ENCODE measurements at places on chromosomes 3 and 15. TPM values are rescaled to one million over a fixed set of nuclear protein-coding genes. Genes with fewer than 3 reads are reported as not detected.
A peak's percentile ranks its signal among the peaks of the same experiment; 100 is the strongest.

The SNX22 gene
- 0.39 TPM for total RNA-seq

The FBXW12 gene
- total RNA-seq, result not detected

The AGBL1 gene
- 0.21 TPM for total RNA-seq

GRCh38 chr3:127699416-127700300 lies 26.9 kb downstream of the ABTB1 start:
- peaks cover 2% of the 10 kb centered on the region for H3K4me1 ChIP-seq
- H3K27ac ChIP-seq, result peak overlapping the region; percentile 23
- H3K4me3 ChIP-seq, result no peak overlapping the region

- no peaks in the 10 kb centered on the region for H3K27me3 ChIP-seq
- H3K36me3 ChIP-seq, result no peaks in the 10 kb centered on the region
- H3K27ac ChIP-seq, result peak overlapping the region; percentile 90
- H3K4me1 ChIP-seq, result no peaks in the 10 kb centered on the region
- no peak overlapping the region for H3K4me3 ChIP-seq
- no peak for DNase-seq
Observed at GRCh38 chr3:42035007-42035406, 56.1 kb upstream of the TRAK1 start.

DNA sequence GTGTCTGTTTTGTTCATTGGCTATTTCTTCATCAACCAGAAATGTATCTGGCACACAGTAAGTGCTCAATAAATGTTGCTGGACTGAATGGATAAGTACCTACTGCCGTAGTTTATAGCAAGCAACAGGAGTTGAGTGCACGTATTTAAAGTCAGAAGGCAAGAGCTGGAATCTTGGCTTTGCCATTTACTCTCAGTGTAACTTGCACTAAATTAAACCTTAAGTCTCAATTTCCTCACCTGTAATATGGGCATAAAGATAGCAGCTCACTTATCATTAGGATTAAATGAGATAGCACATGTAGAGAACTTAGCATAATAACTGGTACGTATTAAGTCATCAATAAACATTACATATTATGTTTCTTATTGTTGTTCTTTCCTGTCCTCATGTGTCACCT lies 13.0 kb upstream of the FAM174B start:
- DNase-seq, result no peak
- H3K27me3 ChIP-seq, result no peaks in the 10 kb centered on the region
- no peak overlapping the region for H3K27ac ChIP-seq
- H3K36me3 ChIP-seq, result no peaks in the 10 kb centered on the region
- peaks cover 7% of the 10 kb centered on the region for H3K4me1 ChIP-seq

DNA sequence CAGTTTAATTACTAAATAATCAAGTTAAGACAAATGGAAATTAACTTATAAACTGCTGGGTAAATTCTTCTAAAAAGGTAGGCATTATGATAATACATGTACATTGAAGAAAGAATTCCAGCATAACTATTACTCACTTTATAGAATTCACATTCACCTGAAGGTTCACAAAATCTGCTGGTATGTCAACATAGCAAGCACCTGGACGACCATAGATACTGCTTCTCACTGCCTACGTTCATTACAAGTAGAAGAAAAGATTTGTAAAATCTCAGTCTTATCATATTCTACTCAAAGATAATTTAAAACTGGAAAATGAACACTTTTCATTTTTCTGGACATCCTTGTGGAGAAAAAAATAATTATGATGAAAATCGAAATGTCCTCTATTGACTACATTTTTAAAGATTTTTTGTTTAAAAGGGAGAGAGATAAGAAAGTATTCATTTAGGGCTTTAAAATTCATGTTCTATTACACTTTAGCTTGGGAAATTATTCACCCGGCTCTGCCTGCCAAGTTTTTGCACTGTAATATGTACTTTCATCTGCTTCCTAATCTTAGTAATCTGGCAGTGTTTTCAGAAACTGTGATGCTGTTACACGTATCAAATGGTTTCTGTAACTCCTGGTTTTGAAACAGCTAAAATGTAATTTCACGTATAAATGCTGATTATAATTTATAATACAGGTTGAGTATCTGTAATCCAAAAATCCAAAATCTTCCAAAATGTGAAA lies 16.1 kb downstream of the HACL1 start:
- peaks cover 5% of the 10 kb centered on the region for H3K36me3 ChIP-seq
- H3K27ac ChIP-seq, result peak overlapping the region; percentile 57
- no peak overlapping the region for H3K4me3 ChIP-seq
- H3K27me3 ChIP-seq, result no peaks in the 10 kb centered on the region

- no peak for DNase-seq
- H3K4me1 ChIP-seq, result no peaks in the 10 kb centered on the region
- H3K36me3 ChIP-seq, result no peaks in the 10 kb centered on the region
- H3K4me3 ChIP-seq, result no peak overlapping the region
Observed at GRCh38 chr15:27662892-27663291, 436.2 kb downstream of the OCA2 start.

GRCh38 chr3:45612918-45613602 lies 18.5 kb downstream of the LIMD1 start:
- H3K27ac ChIP-seq, result no peak overlapping the region
- H3K27me3 ChIP-seq, result no peaks in the 10 kb centered on the region
- H3K4me1 ChIP-seq, result no peaks in the 10 kb centered on the region
- no peaks in the 10 kb centered on the region for H3K36me3 ChIP-seq

- no peaks in the 10 kb centered on the region for H3K36me3 ChIP-seq
- no peak overlapping the region for H3K4me3 ChIP-seq
- H3K27me3 ChIP-seq, result no peaks in the 10 kb centered on the region
Observed at GRCh38 chr3:151356794-151357462, 27.6 kb upstream of the P2RY13 start.

DNA sequence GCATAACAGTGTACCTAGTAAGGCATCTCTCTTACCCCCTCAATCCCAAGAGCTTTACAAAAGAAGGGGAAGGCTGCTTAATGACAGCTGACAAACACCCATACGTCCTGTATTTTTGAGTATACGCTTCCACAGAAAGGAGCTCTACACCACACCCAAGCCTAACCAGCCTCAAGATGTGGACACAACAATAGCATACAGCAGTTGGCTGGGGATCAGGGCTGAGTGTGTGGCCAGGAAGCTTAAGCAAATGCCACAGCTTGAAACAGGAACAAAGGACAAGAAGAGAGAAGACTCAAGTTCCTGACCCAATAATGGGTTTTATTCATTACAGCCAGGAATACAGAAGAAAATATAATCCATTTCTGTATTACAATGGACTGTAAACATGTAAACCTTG lies 6.9 kb downstream of the HEXA start:
- no peaks in the 10 kb centered on the region for H3K27me3 ChIP-seq
- H3K4me3 ChIP-seq, result no peak overlapping the region
- no peak for DNase-seq
- H3K27ac ChIP-seq, result no peak overlapping the region
